Cortex of kidney (tissue), 1 donor: ENCODE measurements at places on chromosomes 7 and 10.

GRCh38 chr7:17422966-17423365 lies 124.5 kb downstream of the AHR start:
- no peak for DNase-seq

DNA sequence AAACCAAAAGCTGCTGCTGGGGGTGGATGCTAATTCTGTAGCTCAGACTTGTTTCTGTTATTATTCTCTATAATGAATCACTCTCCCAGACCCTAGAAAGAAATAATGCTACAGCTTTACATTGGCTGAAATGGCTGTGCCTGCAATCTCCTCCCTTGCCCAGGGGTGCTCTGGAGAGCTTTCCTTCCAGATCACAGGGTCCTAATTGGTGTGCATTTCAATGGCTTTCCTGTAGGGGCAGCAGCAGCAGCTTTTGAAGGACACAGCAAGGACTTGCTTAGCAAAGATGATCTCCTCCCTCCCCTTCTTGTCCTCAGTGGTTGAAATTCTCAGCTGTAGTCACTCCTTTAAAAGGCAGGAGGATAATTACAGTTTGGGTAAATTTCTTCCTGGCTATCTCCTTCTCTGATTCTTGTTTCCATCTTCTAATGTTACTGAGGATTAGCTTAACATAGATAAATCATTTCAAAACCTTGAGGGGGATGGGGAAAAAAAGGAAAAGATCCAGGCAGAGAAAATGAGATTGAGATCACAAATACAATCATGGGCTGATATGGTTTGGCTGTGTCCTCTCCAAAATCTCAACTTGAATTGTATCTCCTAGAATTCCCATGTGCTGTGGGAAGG lies 120.2 kb upstream of the CTTNBP2 start:
- no peak for DNase-seq

GRCh38 chr10:84375011-84375410 lies 46.6 kb downstream of the CCSER2 start:
- no peak for DNase-seq

DNA sequence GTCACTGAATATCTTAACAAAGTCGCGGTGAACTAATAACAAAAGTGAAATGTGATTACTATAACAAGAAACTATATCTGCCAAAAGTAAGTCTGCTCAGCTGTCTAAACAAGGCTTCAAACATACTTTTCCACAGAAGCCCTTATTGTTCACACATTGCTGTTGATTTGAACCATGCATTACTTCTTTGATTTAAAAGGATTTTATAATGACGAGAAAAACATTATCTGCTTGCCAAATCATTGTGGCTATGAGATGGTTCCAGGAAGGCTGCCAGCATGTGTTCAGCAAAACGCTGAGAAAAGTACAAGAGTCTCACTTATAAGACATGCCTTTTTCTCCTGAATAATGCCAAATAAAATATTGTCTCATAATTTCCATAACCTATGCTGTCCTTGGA lies 24.4 kb downstream of the RNF133 start:
- DNase-seq: no peak

DNA sequence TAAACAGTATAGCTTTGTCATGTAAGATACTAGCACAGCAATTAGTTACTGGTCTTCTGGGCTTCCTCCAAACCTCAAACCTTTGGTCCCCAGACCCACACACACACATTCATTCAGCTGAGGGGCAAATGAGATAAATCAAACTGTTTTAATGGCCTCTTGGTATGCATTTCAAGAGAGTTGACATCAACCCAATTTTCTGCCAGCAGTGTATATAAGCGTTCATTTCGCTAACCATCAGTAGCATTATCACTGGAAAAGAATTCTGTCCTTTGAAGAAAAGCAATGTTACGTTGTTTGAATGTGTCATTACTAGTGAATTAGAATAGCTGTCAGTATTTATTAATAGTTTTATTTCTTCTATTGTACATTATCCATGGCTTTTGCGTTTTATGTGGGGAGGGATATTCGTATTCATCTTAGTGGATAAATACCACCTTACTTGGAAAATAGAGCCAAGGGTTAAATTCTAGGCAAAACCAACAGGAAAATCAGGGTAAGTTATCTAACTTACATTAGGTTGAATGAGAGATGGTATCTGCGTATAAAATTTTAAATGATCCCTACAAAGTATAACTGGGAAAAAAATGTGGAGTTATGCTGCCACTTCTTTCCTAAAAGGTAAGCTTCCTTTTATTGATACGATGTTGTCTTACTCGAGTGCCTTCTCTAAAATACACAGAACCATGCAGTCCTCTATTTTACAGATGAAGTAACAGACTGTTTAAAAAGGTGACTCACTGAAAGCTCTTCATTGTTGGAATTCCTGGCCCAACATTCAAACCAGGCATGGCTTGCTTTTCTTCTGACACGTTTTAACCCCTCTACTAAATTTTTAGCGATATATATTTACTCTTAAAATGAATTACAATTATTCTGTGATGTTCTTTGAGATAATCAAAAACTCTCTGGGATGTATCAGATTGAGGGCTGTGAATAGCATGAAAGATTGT lies 2.0 kb upstream of the ZMYND11 start:
- no peak for DNase-seq

- DNase-seq: no peak
Measured at GRCh38 chr7:14687777-14688176, 214.8 kb downstream of the DGKB start.

DNA sequence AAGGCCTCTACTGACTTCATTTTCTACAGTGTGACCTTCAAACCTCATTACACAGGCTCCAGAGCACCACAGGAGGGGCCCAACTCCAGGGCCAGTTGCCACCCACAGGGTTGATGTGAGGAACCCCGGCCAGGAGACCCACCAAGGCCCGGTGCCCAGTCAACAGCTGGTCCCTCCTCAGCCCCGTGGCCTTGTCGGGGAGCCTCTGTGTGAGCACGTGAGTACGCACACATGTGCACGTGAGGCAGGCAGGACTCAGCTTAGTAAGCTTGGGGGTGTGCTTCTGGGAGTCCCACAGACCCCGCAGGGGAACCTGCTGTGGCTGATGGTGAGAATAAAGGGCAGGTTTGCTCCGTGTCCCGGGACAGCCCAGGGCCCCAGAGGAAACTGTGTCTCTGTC lies 104.5 kb downstream of the VIPR2 start:
- no peak for DNase-seq

DNA sequence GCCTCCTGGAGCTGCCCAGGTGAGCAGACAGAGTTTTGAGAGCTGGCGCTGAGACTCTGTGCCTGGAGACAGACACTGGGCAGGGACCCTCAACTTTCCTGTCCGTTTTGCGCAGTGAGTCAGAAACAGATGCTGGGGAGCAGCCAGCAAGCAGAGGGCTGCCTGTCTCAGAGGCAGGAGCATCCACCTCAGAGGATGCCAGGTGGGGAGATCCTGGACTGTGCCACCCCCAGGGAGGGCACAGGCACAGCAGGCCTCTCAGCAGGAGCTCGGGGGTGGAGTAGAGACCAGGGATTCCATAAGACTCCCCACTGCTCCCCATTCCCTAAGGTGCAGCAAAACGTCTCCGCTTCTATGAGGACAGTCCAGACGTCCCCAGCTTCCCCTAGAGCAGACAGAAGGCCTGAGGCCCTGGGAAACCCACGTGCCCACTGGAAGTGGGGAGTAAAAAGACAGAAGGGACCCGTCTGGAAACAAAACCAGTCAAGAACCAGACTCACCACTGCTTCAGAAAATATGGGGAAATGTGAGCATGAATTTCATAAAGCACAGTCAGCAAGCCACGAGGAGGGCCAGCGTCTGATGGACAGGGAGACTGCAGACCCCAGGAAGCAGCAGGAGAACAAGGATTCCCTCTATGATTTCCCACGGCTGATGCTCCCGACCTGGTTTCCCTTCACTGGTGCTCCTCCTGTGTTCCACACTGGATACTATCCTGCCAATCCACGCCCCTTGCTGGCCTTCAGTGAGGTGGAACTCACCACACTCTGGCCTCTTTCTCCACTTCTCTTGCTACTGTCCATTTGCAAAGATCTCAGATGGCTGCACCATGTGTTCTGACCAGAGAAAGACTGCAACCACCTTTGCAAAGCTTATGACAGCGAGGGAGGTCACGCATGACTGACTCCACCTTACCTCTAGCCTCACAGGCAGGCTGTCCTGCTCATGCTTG lies 151.3 kb upstream of the FAM20C start:
- DNase-seq: no peak

DNA sequence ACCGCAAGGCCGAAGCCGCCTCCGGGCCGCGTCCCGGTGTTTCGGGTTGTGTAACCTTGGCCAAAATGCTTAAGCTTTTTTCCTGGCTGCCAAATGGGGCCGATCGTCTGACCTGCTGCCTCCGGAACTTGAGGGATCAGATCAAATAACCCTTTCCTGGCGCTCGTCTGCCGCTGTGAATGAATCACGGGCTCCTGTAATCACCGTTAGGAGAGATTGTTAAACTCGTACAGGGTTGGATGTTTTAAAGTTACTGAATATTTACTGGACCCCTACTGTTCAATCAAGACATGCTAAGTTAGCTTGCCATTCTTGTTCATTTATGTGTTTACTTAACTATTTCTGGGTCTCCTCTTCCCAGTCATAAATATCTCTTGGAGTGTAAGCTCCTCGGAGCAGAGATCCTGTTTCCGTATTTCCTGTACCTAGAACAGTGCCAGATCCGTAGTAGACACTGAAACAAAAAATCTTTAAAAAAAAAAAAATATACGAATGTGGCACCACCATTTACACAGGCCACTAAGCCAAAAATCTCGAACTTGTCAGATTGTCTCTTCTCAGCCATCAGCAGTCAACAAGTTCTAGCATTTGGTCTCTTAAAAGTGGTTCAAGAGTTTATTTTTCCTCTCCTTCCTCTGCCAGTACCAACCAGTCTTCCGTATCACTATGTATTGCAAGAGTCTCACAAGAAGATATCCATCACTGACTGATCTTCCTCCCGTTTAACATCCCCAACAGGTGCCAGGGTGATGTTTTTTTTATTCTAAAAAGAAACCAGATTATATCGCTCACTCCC lies 650 bp upstream of the TM9SF3 start:
- no peak for DNase-seq

DNA sequence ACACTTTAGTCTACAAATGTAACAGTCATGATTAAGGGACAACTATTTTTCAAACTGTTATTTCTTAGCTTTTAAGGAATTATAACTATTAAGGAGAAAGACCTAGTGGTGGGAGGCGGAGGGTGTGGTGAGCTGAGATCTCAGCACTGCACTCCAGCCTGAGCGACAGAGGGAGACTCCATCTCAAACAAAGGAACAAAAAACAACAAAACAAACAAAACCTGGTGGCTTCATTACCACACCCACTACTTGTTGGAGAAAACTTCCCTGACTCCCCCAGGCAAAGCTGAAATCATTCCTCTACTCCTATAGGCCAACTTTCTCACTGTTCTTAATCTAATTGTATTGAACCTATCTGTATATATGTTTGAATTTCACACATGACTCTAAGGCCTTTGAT lies 3.2 kb downstream of the POLR1F start:
- DNase-seq: no peak

- DNase-seq: no peak
Measured at GRCh38 chr7:151100921-151101320, 14.6 kb downstream of the AGAP3 start.

- no peak for DNase-seq
Measured at GRCh38 chr7:135454060-135454459, 55.8 kb downstream of the CNOT4 start.

DNA sequence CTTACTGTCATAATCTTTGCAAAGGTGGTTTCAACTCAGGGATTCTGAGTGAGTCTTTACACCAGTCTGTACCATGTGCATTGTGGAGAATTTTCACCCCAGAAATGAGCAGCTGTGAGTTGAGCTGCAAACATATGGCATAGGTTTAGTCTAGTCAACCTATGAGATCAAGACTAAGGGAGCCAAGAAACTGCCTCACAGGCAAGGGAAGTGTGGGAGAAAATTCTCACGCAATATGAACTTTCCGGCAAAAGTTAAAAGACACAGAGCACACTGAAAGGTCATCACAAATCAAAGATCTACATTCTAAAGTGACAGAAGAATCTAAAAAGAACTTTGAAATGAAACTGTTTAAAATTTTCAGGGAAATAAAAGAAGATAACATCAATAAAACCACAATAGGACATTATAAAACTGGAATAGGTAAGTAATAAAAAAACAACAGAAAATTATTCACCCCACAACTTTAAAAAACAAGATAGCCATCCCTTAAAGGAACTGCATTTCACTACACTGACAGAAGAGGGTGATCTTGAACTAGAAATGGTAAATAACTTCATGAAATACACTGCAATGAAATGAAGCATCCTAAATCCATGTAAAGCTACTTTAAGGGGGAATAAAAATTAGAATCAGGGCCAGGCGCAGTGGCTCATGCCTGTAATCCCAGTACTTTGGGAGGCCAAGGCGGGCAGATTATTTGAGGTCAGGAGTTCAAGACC lies 63.5 kb downstream of the LGI1 start:
- DNase-seq: no peak

DNA sequence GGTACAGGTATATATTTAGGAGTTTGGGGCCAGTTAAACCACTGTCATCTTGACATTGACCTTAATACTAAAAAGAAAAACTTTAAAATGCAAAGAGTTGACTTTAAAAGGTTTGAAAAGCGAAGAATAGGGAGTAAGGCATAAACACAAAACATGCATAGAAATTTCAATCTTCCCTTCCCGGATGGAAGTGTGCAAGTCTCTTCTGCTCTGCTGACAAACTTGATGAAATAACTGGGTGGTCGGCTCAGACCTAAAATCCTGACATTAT lies 3.4 kb upstream of the SPAG6 start:
- DNase-seq: no peak

GRCh38 chr7:20449176-20449575 lies 118.5 kb downstream of the ITGB8 start:
- DNase-seq: no peak

DNA sequence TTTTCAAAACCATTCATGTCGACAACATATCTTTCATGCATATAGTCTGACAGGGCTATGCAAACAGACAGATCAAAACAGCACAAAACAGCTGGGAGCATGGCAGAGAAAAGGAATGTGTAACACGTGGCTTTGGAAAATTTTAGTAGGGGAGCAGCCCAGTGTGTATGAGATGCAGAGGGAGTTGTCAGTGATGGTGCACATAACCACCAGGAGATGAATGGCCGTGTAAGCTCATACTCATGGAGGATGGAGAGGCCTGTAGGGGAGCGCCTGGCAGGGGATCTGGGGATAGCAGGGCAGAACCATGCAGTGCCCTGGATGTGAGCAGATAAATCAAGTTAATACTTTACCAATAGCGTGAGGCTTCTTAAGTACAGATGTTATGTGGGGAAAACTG lies 45.7 kb downstream of the RHOBTB1 start:
- no peak for DNase-seq
